ENCODE measurements at places on chromosomes 6 and 20.

GRCh38 chr20:17500826-17501225 is 30.4 kb downstream of the BFSP1 start:
- DNase-seq = no peak

- DNase-seq = no peak
Measured at GRCh38 chr20:33124261-33124660, 43.7 kb upstream of the BPIFA2 start.

- no peak for DNase-seq
Measured at GRCh38 chr6:85368631-85369030, 81.3 kb upstream of the NT5E start.

- no peak for DNase-seq
Measured at GRCh38 chr6:128742900-128743299, 140.0 kb upstream of the LAMA2 start.

GRCh38 chr6:29524044-29524443 is 35.5 kb downstream of the UBD start:
- no peak for DNase-seq

All from activated CD8-positive, alpha-beta memory T cell treated with anti-CD3 and anti-CD28 coated beads, Interleukin-2, amount 50 U/mL, for 4 hours (primary cell).